ENCODE measurements at places on chromosomes 2 and 18.
A peak's percentile ranks its signal among the peaks of the same experiment; 100 is the strongest.

- DNase-seq = no peak
These were observed 3.9 kb upstream of the ERMN start for GRCh38 chr2:157329524-157329923.

- DNase-seq = no peak
These were observed 681.0 kb upstream of the LRRTM4 start for GRCh38 chr2:78202986-78203670.

DNA sequence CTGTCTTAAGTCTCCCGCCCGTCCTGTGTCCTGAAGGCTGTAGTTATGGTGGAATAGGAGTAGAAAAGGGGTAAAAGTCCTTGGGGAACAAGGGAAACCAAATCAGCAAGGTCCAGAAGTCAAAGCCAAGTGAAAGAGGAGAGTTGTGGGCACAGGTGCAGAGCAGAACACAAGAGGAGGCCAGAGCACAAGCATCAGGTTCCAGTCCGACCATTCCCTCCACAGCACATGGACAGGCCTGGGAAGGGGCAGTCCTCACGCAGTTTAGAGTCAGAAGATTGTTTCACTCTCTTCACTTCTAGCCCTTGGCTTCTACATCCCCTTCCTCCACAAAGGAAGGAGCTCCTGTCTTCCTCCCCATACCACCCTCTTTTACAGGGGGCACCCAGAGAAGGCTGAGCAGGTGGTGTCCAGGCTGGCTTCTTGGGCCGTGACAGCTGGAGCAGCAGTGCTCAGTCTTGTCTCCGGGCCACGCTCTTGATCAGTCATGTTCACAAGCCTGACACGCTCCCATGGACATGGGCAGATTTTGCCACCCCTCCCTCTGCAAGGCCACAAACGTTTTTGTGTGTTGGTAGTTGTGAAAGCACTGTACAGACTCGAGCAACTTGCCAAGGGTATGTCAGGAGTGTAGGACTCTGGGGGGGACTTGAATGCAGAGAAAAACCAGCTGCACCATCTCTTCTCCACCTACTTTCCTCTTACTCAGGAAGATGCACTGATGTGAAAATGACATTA, 138.5 kb upstream of the DAPL1 start:
- DNase-seq = no peak

- DNase-seq = peak; percentile 14
These were observed 124.8 kb downstream of the DTNA start for GRCh38 chr18:34834897-34835296.

- peak; percentile 12 for DNase-seq
These were observed 135.0 kb downstream of the LAMA3 start for GRCh38 chr18:23824240-23824639.

GRCh38 chr2:203200866-203201265, 38.0 kb upstream of the CYP20A1 start:
- DNase-seq = no peak

- peak; percentile 48 for DNase-seq
These were observed 25.4 kb downstream of the USP14 start for GRCh38 chr18:183769-184168.

GRCh38 chr2:16055848-16056580, 115.7 kb downstream of the MYCN start:
- DNase-seq = no peak

DNA sequence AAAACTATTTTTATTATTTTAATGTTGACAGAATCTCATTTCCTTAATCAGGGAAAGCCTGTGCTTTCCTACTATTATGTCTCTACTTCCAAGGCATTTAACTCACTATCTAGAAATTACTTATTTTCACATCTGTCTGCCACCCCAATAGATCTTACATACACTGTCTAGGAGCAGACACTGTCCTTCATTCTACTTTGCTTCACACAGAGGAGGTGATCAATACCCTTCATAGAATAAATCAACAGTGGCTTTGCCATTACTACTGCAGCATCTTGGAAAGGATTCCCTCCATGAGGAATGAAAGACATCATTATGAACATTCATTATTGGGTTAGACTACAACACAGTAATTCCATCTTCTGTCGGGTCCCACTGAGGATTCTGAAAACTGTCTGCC, 31.7 kb downstream of the CDH20 start:
- no peak for DNase-seq

DNA sequence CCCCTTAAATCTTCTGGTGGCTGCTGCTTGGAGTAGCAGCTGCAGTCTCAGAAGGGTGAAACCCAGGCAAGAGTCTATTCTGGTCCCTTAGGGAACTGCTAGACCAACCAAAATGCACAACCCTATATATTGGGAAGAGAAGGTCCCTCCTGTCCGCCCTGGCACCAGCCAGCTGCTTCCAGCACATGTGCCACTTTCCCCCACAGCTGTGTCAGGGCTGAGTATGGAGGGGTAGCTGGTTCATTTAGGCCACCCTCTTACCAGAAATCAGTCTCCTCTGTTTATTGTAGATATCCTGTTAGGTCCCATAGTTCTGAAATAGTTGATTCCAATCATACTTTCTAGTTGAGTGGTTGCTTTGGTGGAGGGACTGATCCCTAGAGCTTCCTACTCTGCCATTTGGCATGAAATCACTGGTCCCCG, 68.9 kb downstream of the BIRC6 start:
- DNase-seq = peak; percentile 42

- DNase-seq = no peak
These were observed 89.0 kb downstream of the KCTD1 start for GRCh38 chr18:26459340-26459739.

DNA sequence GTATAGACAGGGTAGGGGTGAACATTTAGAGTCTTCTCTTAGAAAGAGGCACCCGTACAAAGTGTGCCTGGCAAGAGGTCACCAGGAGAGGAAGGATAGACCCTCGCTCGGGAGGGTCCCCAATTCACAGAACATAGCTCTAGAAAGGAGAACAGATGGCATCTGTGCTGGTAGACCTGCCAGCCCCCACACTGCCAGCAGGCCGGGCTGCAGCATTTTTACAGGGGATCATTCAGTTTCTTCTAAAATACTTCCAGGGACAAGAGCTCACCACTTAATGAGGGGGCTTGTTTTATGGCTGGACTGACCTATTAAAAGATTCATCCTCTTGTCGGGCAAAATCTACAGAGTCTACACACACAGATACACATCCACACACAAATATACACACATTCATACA, 149.9 kb downstream of the SEPTIN10 start:
- no peak for DNase-seq

GRCh38 chr2:196331143-196331542, 159.8 kb upstream of the STK17B start:
- DNase-seq = peak; percentile 93

GRCh38 chr18:62518460-62519375, 4.1 kb upstream of the ZCCHC2 start:
- DNase-seq = peak; percentile 38

DNA sequence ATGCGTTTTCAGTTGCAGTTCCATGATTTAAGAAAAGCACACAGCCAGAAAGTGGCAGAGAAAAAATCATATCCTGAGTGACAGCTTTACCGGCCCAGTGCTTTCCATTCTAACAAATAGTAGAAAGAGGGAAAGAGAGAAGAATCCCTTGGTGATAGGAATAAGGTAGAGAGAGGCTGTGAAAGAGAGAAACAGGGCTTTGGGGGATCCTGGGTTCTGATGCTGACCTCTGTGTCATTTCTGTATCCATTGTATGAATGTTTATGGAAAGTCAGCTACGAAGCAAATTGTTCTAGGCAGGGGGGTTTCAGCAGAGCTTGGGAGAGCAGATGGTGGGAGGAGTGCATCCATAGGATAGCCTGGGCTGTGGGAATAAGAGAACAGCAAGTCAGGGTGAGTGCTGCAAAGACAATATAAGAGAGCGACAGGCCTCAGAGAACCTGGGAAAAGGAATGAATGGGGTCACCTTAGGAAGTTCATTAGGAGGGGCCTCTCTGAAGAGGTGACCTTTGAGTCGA, 203.4 kb upstream of the TNP1 start:
- DNase-seq = no peak

- DNase-seq = peak; percentile 49
These were observed 254.9 kb downstream of the IRS1 start for GRCh38 chr2:226544596-226545210.

- DNase-seq = no peak
These were observed 750.5 kb upstream of the DDX18 start for GRCh38 chr2:117064021-117064420.

DNA sequence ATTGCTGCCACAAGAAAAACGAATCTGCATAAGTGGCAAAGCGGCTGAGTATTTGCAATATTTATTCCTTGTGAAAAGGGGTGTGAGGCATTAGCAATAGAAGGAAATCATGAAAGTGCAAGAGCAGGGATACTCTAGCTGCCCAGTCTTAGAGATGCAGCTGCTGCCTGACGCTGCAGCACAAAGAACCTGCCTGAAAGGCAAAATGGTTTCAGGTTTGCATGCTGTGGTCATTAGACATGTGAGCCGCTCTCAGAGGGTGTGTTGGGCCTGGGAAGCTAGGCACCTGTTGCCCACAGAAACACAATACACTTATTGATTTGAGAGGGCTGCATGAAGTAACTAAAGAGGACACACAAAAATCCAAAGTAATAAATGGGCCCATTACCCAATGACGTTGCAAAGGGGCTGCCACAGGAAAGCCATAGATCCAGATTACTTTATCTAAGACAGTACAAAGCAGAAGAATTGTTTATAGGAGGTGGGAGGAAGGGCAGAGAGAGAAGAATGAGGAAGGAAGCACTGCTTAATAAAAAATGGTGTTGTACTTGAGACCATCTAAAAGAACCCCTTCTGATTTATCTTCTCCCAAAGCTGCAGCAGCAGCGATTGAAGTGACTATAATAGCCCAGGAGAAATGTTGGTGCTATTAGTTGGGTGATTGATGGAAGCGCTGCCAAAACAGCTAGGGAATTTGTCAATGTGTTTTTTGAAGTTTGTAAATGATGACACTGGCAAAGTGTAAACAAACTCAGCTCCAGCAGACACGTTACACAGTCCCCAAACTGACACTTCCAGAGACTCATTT, 492.4 kb upstream of the ACVR2A start:
- no peak for DNase-seq

- no peak for DNase-seq
These were observed 46.9 kb downstream of the TMEM17 start for GRCh38 chr2:62459106-62459505.

GRCh38 chr2:118859157-118859770, 11.8 kb upstream of the EN1 start:
- DNase-seq = no peak

- peak; percentile 38 for DNase-seq
These were observed 310.2 kb upstream of the GALNT5 start for GRCh38 chr2:156947261-156947660.

GRCh38 chr18:73283788-73284187, 416.0 kb upstream of the NETO1 start:
- peak; percentile 34 for DNase-seq

DNA sequence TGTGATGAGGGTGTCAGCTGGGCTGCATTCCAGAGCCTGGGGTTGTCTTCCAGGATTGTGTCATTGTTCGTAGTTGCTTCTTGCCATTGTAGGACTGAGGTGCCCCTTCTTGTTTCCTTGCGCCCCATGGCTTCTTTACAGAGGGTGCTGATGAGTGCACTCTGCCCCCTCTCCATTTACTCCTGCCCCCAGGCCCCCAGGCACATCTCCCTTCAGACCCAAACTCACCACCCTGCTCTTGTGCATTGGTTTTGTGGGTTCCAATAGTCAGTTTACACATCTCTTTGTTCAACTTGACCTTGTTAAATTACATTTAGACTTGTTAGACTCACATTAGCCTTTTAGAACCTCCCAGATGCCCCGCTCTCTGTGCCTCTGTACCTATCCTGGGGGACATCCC, 33.1 kb downstream of the HJURP start:
- no peak for DNase-seq

DNA sequence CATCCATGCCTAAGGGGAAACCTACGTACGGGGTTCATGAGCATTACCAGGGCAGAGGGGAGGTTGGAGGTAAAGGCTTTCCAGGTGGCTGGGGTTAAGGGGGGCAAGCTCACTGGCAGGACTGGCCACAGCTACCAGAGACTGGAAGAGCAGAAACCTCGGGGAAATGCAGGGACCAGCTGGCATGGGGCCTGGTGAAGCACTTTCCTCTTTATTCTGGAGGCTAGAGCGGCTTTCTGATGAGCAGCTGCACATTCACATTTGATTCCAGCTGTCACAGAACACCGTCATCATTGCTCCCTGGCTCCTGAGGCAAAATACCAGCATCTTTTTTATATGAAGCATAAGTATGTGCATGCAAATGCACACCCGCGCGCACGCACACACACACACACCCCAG, 28.7 kb upstream of the LRRC30 start:
- no peak for DNase-seq

- peak; percentile 57 for DNase-seq
These were observed 100.9 kb downstream of the ATP9B start for GRCh38 chr18:79169958-79170555.

DNA sequence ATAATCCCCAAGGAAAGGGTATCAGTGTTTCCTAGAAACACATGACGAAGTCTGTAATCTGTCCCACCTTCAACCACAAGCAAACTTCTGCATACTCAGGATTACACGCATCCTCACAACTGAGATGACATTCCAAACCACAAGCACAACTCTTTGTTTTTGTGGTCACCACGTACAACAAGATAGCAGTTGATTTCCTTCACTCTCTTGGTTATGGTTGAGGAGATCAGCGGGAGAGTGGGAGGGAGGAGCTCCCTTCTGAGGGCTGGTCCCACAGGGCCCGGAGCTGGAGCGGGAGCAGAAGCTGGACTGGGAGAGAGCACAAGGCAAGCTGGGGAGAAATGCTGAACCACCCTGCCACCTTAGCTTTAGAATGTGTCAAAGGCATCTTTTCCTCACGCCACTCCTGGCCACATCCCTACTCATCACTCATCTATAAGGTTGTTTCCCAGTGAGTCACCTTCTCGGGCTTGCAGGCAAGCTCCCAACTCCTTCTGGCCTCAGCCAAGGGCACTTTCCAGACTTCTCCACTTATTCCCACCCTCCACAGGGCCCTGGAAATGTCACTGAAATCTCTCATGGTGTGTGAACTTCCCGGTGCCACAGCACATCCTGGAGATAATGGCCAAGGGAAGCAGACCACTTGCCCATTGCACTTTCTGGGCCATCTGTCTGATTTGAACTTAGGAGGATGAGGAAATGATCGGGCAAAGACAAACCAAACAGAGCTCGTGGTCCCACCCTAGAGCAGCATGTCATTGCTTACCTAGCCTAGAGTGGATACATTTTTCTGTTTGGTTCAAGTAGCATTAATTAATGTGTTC, 98.9 kb upstream of the LGALSL start:
- peak; percentile 89 for DNase-seq

- DNase-seq = peak; percentile 76
These were observed 26.1 kb upstream of the FN1 start for GRCh38 chr2:215461836-215462532.

- no peak for DNase-seq
These were observed 178.2 kb downstream of the PLCL1 start for GRCh38 chr2:197982565-197982964.

GRCh38 chr2:11092701-11093335, 62.4 kb upstream of the SLC66A3 start:
- no peak for DNase-seq

- DNase-seq = no peak
These were observed 16.8 kb downstream of the RPL31 start for GRCh38 chr2:101018934-101019333.

DNA sequence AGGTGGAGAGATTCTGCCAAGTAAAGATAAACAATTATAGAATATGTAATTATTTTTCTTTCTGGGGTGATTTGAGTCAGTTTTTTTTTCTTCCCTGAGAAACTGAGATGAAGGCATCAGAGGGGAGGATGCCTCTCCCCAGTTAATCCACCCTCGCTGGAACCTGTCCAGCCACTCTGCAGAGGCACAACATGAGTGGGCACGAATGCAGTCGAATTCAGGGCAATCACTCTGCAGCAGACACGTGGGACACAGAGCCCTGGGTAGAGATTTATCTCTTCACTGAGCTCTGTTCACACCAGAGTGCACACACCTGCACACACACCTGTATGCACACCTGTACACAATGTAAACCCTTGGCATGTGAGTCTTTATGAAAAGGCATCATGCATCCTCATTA, 154.2 kb downstream of the DCDC2C start:
- no peak for DNase-seq
